H9 (cell line): ENCODE measurements at places on chromosomes 11 and 22.

DNA sequence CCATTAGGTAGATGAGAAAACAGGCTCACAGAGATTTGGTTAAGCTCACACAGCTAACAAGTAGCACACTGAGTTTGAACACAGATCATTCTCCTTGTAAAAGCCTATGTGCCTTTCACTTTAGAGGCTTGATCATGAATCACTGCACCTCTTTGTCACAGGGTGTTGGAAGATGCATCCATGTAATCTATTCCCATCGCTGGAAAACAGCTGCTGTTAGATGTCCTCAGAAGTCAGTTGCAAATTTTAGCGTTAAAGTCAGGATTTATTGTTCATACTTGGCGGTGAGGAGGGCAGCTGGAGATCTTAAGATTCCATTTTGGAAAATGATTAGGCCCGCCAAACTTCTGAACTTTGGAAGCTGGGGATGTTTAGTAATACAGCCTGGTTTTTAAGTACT is 2.6 kb downstream of the CNTF start:
- DNase-seq, result no peak

DNA sequence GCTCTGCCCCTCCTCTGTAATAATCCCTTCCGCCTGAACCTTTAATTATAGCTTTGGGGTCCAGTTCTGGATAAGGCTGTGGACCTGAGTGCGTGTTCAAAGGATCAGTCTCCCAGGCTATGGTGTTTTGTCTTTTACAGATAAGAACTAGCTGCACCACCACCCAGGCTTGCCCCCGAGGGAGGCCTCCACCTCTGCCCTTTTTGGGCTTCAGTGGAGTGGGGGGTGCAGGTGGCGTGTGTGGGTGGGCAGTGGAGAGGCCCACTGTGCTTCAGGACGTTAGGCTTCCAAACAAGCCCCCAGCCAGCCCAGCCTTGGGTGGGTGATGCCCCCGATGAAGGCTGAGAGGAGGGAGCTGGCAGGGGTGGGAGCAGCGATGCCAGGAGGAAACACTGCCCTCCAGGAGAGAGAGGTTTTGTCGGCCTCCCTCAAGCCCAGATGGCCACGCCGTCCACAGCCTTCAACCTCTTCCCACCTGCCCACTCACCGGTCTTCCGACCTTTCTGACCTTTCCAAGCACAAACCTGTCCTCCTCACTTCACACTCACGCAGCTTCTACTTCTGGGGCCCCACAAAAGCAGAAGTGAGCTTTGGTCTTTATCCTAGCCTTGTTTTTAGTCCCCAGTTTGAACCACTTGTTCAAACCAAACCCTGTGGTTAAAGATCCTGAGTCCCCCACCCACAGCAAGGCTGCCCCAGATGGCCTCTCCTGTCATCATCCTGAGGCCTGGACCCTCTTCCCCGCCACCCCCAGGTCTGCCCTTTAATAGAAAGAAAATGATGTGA is 20.4 kb downstream of the PSMD13 start:
- no peak for DNase-seq

- no peak for DNase-seq
Measured at GRCh38 chr11:69094111-69094914, 45.6 kb downstream of the TPCN2 start.

GRCh38 chr22:50313600-50313999 is 6.2 kb upstream of the PLXNB2 start:
- no peak for DNase-seq

DNA sequence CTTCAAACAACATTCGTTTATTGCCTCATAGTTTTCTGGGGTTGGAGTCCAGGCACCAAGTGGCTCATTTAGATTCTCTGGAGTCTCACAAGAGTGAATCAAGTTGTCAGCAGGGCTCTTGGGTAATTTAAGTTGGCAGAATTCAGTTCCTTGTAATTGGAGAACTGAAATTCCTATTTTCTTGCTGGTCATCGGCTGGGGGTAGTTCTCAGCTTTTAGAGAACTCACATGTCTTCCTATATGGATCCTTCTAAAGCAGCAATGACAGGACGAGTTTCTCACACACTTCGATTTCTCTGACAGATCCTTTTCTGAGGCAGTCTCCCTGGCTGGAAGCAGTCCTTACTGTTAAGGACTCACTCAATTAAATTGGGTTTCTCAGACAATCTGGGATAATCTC is 17.3 kb upstream of the OOSP4B start:
- no peak for DNase-seq

DNA sequence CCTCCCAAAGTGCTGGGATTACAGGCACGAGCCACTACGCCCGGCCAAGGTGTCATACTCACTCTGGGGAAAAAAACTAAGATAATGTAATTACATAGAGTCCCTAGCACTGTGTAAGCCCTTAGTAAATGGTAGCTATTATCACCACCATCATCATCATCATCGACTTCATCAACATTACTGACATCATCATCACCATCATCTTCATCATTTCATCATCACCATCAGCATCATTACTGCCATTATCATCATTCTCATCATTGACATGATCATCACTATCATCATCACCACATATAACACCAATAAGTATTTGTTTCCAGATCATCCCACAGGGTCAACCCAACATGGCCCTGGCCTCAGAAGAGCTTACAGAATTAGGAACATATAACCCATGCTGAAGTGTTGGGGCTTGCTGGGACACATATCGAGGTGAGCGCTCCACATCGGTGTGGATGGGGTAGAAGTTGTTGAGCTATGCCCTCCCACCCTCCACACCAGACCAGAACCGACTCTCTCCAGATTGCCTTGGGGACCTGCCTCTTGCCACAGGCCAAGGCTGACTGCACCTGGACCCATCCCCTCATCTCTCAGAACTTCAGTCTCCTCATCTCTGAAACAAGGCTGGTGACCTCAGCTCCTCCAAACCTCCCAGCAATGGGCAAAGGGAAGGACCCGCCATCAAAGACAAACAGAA is 14.7 kb upstream of the CD5 start:
- DNase-seq, result no peak
